ENCODE measurements at places on chromosomes 12 and 14. TPM values are rescaled to one million over a fixed set of nuclear protein-coding genes. Genes with fewer than 3 reads are reported as not detected.

GRCh38 chr12:22518060-22518719, 26.2 kb downstream of the C2CD5 start:
- DNase-seq, result no peak

GRCh38 chr12:115354007-115354890, 670.3 kb upstream of the TBX3 start:
- DNase-seq, result no peak

DNA sequence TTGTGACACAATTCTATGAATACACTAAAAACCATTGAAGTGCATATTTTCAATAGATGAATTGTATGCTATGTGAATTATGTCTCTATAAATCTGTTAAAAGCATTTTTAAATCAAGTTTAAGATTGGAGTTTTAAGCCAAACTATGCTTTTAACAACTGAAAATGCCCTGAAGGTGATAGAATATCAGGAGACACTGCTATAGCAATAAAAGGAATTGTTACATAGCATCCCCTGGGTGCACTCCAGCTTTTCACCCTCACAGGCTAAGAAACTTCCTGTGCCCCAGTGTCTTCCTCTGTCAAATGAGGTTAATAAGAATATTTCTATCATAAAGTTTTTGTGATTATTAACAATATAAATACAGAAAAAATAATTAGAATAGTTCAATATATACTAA, 472.7 kb upstream of the TMPO start:
- no peak for DNase-seq

Gene FLVCR2
- polyA plus RNA-seq, result 6.2 TPM

- no peak for DNase-seq
Observed at GRCh38 chr14:99779751-99780150, 13.5 kb upstream of the EML1 start.

DNA sequence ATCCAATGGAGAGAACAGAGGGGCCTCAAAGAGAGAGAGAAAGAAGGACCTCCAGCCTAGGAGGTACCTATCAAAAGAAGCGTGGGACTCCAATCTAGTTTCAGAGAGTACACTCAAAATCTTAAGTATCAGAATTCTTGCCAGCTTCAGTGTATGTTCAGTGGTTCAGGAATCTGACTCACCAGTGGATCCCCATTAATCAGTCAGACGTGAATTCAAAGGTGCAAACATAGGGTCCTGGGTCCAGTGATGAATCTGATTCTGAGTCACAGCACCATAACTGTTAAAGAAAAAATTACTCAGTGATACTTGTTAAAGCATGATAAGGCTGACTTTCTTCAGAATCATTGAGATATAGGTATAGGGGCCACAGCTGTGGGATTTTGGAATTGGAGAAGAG, 33.2 kb downstream of the ETNK1 start:
- DNase-seq, result no peak

- DNase-seq, result no peak
Observed at GRCh38 chr12:124771462-124772288, 92.0 kb downstream of the SCARB1 start.

Gene YAF2
- polyA plus RNA-seq, result 29.2 TPM

GRCh38 chr12:11876307-11876706, 194.4 kb upstream of the BCL2L14 start:
- DNase-seq, result no peak

Gene ZNF891
- polyA plus RNA-seq, result 8.1 TPM

Gene NANOG
- 0.33 TPM for polyA plus RNA-seq

DNA sequence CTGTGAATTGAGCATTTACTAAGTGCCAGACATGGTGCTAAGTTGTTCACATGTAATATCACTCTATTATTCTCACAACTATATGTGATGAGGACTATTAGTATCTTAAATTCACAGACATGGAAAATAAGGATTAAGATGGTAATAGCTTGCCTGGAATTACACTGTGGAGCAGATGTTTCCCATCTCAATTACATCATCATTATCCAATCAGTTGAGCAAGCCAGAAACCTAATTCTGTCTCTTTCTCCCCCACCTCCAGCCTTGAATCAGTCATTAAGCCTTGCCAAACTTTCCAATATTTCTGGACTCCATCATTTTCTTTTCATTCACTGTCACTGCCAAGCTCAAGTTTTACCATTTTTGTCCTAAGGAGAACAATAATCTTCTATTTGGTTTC, 287.8 kb upstream of the KITLG start:
- no peak for DNase-seq

GRCh38 chr12:123070267-123071081, 80.4 kb downstream of the PITPNM2 start:
- no peak for DNase-seq

- no peak for DNase-seq
Observed at GRCh38 chr14:29900609-29901350, 26.9 kb downstream of the PRKD1 start.

DNA sequence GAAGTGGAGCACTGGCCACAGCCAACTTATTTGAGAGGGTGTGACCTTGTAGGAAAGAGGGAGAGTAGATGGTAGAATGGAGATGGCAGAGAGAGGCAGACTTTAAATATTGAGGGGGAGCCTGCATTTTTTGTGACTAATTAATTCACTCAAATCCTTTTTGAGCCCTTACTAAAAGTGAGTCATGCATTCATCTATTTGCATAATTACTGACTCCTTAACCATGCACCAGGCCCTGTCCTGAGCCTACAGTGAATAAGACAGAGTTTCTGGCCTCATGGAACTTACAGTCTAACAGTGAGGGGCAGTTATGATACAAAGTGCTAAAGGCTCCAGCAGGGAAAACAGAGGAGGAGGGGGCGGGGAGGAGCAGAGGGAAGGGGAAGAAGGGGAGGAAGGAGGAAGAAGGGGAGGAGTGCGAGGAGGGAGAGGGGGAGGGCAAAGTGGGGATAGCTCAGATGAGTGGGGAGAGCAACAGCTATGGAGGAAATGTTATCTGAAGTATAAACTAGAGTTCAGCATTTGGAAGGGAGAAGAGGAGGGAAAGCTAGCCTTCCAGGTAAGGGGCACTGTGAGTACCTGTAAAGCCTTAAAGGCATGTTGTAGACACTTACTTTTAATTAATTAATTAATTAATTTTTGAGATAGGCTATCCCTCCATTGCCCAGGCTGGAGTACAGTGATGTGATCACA, 7.5 kb upstream of the CTDSP2 start:
- no peak for DNase-seq
